Stimulated activated CD4-positive, alpha-beta T cell treated with anti-CD3 and anti-CD28 coated beads, Interleukin-15, amount 100 ng/mL, for 1 hour (primary cell): ENCODE measurements at places on chromosomes 2 and 18.

- no peak for DNase-seq
These were observed 1361.6 kb upstream of the CHAC2 start for GRCh38 chr2:52405980-52406379.

- no peak for DNase-seq
These were observed 596.0 kb downstream of the LRP1B start for GRCh38 chr2:141534666-141535362.

GRCh38 chr2:118222273-118222594, 134.0 kb downstream of the INSIG2 start:
- no peak for DNase-seq

GRCh38 chr18:32773382-32773712, 524 bp upstream of the KLHL14 start:
- DNase-seq: no peak

GRCh38 chr2:85649201-85650190, 18.5 kb downstream of the SFTPB start:
- DNase-seq: no peak
